CD4-positive, alpha-beta T cell treated with Interleukin-10 for 1 hour (primary cell): ENCODE measurements at places on chromosomes 2 and 18.
A peak's percentile ranks its signal among the peaks of the same experiment; 100 is the strongest.

DNA sequence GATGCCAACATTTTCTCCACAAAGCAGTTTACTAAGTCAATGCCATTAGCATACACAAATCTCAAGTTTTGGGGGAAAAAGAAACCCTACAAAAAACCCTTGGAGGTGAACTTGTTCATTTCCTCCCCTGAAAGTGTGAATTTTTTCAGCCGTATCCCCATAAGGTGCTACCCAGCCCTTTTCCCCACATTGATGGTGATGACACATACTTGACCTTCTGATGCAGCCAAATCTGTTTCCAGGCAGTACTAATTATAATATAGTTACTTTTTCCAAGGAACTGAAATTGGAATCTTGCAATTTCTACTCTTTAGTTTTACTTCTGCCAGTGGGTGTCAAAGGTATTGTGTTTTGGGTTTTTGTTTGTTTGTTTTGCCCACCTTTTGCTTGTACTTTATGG is 474.5 kb downstream of the TGIF1 start:
- no peak for DNase-seq

- no peak for DNase-seq
Observed at GRCh38 chr2:182585001-182585400, 131.1 kb upstream of the DNAJC10 start.

GRCh38 chr2:62192811-62193210 is 3.1 kb upstream of the B3GNT2 start:
- DNase-seq = no peak

DNA sequence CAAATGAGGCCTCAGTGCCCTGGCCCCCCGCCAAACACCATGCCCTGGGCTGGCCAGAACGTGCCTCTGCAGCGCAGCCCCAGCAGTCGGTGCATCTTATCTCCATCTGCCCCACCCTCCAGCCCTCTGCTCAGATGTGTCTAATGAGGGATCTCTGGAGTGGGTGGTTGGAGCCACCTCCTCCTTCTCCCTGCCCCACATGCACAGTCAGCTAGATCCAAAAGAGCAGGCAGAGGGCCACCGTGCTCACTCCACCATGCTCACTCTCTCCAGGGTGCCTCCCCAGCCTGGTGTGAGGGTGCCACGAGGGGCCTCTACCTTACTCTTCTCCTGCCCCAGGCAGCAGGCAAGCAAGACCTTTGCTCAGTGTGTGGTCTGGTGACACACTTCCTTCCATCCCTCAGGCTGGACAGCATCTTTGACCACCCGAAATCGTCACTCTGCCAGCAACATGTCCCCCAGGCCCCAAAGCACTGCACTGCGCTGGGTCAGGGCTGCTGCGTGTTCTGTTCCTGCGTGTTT is 266.1 kb upstream of the HDAC4 start:
- no peak for DNase-seq

- DNase-seq = no peak
Observed at GRCh38 chr2:54763636-54764291, 40.3 kb downstream of the EML6 start.

- peak; percentile 75 for DNase-seq
Observed at GRCh38 chr18:26215247-26215970, 10.8 kb upstream of the TAF4B start.

GRCh38 chr2:1628893-1629292 is 115.4 kb downstream of the PXDN start:
- no peak for DNase-seq

GRCh38 chr2:132943829-132944228 is 273.8 kb upstream of the LYPD1 start:
- no peak for DNase-seq

- DNase-seq = no peak
Observed at GRCh38 chr2:60525899-60526298, 27.6 kb downstream of the BCL11A start.

- DNase-seq = no peak
Observed at GRCh38 chr2:179341152-179341866, 76.7 kb upstream of the SESTD1 start.

- no peak for DNase-seq
Observed at GRCh38 chr18:5604778-5605177, 61.0 kb upstream of the EPB41L3 start.

- no peak for DNase-seq
Observed at GRCh38 chr18:73940721-73941120, 206.9 kb downstream of the FBXO15 start.

DNA sequence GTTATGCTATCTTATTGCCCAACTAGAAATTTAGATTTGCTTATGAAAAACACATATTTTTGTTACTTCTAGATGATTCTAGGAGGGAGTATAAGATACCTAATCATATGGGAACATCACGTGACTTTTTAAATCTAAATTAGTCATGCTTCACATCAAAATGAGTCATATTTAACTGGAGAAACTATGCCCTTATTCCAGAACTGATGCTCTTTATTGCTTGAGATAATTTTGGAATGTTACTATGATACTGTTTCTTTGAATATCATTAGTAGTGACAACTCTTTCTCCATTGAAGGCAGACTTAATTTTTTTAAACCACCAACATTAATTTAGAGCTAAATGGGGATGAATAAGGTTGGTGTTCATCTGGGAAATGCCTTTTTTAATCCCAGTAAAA is 19.9 kb upstream of the ELAC1 start:
- no peak for DNase-seq

GRCh38 chr2:2850218-2850755 is 519.2 kb upstream of the MYT1L start:
- no peak for DNase-seq

- DNase-seq = no peak
Observed at GRCh38 chr2:168468354-168468753, 12.3 kb downstream of the CERS6 start.

GRCh38 chr2:162297925-162298552 is 20.4 kb downstream of the IFIH1 start:
- peak; percentile 80 for DNase-seq

DNA sequence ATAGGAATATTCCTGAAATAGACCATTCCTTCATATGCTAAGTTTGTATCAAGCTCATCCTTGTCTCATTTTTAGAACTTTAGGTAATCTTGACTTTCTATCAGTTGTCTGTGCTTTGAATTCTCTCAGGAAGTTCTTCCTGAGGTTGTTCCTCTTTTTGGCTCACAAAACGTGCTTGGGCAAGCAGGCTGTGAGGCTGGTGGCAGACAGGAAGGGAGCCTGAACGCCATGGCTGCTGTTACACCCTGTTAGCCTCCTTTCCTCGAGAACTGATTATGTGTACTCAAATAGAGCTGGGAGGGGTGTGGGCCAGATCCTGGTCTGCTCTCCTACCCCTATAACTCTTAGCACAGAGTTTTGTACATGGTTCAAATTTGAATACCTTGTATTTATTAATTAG is 136.4 kb upstream of the CELF4 start:
- no peak for DNase-seq

GRCh38 chr18:8448130-8448529 is 161.1 kb upstream of the RAB12 start:
- DNase-seq = no peak
